ENCODE measurements at places on chromosomes 3 and 15.

- DNase-seq: no peak
Observed at GRCh38 chr15:87736891-87737389, 519.6 kb downstream of the NTRK3 start.

DNA sequence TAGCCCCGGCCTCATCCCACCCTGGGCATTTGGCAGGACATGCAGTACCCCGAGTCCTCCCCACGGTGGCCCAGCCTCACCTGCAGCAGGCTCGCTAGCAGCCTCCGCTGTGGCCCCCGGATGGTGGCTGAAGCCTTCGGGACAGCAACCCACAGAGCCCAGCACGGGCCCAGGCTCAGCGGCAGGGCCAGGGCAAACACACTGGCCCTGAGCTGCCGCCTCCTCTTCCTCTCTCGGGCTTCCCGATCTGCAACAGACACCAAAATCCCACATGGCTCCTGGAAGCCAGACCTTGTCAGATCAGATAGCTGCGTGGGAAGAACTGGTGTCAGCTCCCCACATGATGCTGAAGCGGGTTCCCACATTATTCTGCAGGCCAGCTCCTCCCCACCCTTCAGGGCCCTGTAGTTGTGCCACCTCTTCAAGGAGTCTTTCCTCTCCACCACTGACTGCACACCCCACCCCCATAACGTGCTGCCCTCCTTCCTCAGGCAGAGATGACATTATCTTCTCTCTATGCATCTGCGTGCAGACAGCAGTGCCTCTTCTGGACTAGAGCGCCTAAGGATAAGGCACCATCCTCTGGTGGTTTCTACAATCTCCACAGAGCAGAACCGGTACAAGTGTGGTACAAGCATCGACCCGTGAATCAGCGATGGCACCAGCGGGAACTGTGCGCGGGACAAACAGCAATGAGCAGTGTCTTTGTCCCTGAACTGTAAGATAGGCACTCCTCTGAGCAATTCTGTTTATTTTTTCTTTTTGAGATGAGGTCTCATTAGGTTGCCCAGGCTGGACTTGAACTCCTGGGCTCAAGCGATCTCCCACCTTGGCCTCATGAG, 9.5 kb downstream of the TMEM44 start:
- no peak for DNase-seq

- DNase-seq: peak; percentile 78
Observed at GRCh38 chr3:101077361-101078011, 84.3 kb upstream of the ABI3BP start.

- DNase-seq: peak; percentile 93
Observed at GRCh38 chr3:72123908-72124441, 339.0 kb upstream of the PROK2 start.

GRCh38 chr3:58217209-58217811, 6.5 kb upstream of the DNASE1L3 start:
- peak; percentile 73 for DNase-seq

DNA sequence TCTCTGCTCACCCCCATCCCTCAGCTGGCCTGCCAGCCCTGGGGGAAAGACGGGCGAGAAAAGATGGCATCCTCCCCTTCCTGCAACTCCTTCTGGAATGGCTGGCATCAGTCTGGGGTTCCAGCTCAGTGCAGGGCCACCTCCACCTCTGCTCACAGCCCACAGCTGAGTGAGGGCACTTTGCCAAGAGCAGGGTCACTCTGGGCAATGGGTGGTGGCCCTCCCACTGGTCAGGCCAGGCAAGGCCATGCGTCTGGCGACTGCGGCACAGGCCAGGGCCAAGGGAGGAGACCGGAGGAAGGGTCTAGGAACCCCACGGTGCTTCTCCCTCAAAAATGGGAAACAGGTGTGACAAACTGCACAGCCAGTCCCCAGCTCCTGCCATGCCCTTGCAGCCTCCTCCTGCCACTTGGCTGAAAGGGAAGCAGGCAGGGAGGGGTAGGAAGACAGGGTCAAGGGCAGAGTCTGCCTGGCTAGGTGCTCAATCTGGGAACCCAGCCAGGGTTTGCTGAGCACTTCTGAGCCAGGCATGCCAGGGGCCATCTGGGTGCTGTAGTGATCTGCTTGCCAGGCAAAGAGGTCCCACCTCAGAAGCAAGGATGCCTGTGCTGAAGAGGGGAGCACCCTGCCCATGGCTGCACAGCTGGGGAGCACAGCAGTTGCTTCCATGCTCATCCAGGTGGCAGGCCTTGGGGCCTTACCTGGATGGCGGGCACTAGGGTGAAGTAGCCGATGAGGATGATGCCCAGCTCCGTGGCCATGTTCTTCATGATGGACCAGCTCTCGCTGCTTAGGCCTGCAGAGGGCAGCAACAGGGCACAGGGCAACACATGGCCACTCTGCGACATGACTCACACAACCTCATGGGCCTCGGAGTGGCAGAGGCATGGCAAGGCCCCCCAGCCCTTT, 41.2 kb downstream of the PTPN23 start:
- DNase-seq: peak; percentile 21

- DNase-seq: no peak
Observed at GRCh38 chr3:167113035-167113830, 266.9 kb downstream of the ZBBX start.

- DNase-seq: peak; percentile 77
Observed at GRCh38 chr3:171446801-171447578, 13.2 kb downstream of the TNIK start.

DNA sequence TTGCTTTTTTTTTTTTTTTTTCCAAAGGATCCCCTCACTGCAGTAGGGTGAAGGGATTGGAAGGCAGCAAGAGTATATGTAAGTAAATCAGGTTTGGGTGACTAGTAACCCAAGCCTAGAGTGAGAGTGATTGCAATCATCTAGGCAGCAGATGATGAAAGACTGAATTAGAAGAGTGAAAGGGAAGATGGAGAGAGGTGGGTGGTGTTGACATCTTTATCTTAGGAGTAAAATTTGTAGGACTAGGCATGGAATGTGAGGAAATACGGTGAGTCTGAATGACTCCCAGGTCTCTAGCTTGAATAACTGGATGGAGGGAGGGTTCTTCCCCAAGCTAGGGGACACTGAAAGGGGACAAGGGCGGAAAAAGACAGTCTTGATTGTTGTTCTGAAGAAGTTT, 63.4 kb downstream of the TPRG1 start:
- no peak for DNase-seq

GRCh38 chr15:19944261-19944888, 597.2 kb downstream of the GOLGA6L6 start:
- no peak for DNase-seq

- no peak for DNase-seq
Observed at GRCh38 chr3:135078283-135078682, 283.2 kb downstream of the EPHB1 start.

- DNase-seq: peak; percentile 51
Observed at GRCh38 chr3:115836944-115837343, 213.6 kb downstream of the GAP43 start.

DNA sequence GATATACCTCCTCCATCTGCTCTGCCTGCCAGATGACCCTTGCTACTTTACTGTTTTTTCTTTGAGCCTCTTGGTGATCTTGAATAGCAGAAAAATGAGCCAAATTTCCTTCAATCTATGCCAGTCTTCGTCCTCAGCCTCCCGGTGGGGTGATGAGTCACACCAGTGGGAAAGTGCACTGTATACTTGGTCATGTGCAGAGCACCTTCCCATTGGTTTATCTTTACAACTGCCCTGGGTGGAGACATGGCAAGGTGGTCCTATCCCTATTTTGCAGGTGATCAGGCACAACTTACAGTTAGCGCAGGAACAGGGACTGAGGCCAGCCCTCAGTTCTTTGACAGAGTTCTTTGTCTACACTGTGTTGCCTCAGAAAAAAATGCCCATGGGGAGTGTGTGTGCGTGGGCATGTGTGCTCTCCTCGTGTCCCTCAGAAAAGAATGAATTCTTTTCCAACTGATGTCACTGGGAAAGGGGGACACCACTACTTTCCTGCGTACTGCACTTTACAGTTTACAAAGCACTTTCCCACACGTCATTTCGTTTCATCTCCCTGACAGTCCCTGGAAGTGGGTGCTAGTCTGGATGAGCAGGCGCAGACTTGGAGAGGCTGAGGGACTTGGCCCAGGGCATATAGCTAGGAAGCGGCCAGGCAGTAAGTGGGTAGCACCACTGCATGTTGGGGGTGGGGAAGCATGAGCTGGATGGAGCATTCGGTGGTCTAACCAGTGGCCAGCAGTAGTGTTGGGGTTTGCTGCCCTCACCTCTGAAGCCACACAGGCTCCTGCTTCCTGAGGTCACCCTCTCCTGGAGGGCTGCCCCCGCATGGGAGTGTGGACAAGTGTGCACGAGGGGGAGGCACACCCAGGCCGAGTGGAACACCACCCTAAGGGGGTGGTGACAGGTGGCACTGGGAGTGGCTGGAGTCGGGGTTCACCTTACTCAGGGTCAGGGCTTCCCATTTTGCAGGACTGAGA, 24.1 kb downstream of the SMAD3 start:
- DNase-seq: peak; percentile 66

GRCh38 chr15:99412626-99413025, 153.2 kb upstream of the MEF2A start:
- no peak for DNase-seq

GRCh38 chr15:94023531-94023930, 207.8 kb upstream of the MCTP2 start:
- DNase-seq: no peak

- DNase-seq: no peak
Observed at GRCh38 chr15:69718436-69718835, 265.8 kb downstream of the RPLP1 start.
